ENCODE measurements at places on chromosomes 11 and 22. TPM values are rescaled to one million over a fixed set of nuclear protein-coding genes. Genes with fewer than 3 reads are reported as not detected.

GRCh38 chr11:128686021-128686741 lies 7.7 kb upstream of the FLI1 start:
- no peak for DNase-seq

GRCh38 chr11:102470251-102470650 lies 17.7 kb upstream of the TMEM123 start:
- no peak for DNase-seq

DNA sequence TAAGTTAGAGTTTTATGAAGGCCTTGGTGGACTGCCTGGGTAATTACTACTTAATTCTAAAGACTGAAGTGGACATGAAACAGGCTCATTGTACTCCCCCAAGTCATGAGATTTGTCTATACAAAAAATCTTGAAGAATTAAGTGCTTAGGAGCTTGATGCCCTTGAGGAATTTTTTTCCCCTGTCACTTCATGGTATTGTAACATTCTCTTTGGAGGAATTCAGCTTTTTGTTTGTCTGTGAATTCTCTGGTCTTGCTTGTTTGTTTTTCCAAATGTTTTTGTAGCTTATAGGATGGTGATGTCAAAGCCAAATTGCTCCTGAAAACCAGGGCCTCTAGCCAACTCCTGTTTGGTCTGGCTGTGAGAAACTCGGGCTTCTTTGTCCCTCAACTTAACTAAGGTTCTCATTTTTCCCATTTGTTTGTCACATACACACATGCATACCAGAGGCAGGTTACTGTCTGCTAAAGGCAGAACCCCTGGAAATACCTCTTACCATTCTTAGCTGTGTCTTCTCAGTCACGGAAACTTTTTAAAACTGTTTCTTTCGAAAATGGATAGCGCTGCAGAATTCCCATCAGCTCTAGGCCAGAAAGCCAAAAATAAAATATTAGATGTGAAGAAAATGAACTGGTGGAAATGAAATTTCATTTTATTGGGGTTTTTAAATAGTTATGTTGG lies 66.9 kb downstream of the AMOTL1 start:
- peak; percentile 7 for DNase-seq

DNA sequence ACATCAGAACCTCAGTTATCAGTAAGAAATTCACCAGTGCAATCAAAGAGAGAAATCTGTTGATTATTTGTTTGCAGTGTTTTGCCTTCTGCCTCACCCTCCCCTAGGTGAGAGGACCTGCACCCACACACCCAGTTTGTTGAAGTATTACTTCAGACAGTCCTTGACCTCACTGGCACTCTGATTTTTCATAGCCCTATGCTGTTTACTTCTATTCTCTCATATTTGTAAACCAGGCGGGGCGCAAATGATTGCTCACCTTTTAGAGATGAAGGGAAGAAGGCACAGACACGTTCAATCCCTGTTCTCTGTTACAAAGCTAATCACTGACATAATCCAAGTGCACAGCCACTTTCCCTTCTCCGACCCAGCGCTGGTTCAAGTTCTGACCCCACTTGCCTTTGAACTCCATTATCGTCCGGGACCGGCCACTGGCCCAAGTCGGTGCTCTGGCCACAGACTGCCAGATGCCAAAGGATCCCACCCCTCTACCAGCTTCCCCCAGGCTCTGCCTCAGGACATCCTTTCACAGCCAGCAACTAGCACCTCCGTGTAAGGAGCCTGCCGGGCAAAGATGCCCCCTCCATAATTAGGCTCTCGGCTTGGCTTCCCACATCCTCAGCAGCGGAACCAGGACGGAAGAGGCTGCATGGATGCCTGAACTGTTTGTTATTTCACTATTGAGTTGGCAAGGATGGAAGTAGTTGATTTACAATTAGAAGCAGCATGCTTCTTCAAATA lies 1.7 kb downstream of the ETS1 start:
- DNase-seq, result no peak

- DNase-seq, result no peak
These were observed 54.6 kb downstream of the PRCP start for GRCh38 chr11:82845356-82846353.

DNA sequence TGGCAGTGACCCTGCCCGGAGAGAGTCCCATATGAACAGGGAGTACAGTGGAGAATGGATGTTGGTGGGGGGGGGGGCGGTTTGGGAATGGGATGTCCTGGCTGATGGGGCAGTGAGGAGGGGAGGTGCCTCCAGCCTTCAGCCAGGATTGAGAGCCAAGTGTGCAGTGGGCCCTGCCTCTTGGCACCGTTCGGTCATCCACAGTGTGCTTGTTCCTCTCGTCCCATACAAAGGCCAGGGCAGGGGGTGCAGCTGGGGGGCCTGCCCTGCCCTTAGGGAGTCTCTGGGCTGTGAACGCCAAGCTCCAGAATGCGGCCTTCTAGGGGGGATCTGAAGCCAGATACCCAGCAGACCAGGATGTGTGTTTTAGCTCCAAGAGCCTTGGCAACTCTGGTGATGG lies 34.0 kb downstream of the KCNC1 start:
- DNase-seq, result no peak

The MS4A3 gene
- total RNA-seq, result not detected

GRCh38 chr11:1230456-1231395 lies 7.9 kb downstream of the MUC5B start:
- no peak for DNase-seq

DNA sequence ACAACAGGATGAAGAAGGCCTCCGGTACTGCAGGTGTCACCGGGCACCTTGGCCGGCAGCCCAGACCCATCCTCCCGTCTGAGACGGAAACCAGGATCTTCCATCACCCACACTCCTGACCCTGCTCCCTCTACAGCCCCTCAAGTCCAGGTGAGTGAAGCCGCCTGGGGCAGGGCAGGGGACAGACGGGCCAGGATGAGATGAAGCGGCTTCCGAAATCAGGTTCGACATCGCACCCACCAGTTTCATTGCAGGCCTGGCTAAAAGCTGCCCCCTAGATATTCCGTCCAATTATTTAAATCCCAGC lies 639.1 kb downstream of the TBC1D22A start:
- no peak for DNase-seq

- DNase-seq, result no peak
These were observed 112.3 kb downstream of the IGLL1 start for GRCh38 chr22:23467721-23468294.

- DNase-seq, result peak; percentile 20
These were observed at the start of gene PITPNM1 for GRCh38 chr11:67504950-67505581. TSS of gene PITPNM1 (minus strand) at chr11:67505363. CDS start at chr11:67504180, 1,183 bp downstream.

The NTM gene
- 0.09 TPM for total RNA-seq

The FJX1 gene
- 44.5 TPM for total RNA-seq

GRCh38 chr22:18042685-18043084 lies 18.3 kb upstream of the MICAL3 start:
- no peak for DNase-seq

- DNase-seq, result no peak
These were observed 91.4 kb upstream of the TOP3B start for GRCh38 chr22:22073769-22074561.

The GGTLC3 gene
- total RNA-seq, result not detected

The CHID1 gene
- 38.1 TPM for total RNA-seq

The IGSF22 gene
- total RNA-seq, result not detected

DNA sequence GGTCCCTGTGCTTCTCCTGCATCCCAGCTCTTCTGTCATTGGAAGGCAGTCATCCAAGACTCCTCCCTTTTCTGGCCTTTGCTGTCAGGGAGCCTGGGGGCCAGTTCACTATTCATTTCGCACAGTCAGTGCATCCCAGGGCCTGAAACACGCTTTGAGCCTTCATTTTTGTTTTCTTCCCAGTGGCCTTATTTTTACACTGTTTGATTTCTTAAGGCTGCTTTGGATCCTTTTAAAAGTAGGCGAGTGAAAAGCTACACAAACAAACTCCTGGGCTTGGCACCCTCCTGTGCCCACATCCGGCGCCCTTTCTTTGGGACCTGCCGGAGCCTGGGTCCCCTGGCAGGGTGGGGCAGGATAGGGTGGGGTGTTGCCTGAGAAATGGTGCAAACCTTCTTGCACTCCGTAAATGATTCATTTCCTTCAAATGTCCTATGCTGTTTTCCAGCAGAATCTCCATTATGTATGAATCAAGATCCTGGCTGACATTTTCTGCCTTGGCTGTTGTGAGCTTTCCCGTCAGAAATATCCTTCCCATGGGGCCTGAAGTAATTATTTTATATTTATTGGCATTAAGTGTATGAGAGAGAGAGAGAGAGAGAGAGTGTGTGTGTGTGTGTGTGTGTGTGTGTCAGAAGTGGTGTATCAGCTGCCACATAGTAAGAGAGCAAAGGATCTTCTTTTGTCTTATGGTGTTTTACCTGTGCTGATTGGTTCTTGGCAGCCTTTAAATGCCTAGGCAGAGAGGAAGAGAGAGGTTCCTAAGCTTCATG lies 45.6 kb downstream of the BCR start:
- DNase-seq, result peak; percentile 75

DNA sequence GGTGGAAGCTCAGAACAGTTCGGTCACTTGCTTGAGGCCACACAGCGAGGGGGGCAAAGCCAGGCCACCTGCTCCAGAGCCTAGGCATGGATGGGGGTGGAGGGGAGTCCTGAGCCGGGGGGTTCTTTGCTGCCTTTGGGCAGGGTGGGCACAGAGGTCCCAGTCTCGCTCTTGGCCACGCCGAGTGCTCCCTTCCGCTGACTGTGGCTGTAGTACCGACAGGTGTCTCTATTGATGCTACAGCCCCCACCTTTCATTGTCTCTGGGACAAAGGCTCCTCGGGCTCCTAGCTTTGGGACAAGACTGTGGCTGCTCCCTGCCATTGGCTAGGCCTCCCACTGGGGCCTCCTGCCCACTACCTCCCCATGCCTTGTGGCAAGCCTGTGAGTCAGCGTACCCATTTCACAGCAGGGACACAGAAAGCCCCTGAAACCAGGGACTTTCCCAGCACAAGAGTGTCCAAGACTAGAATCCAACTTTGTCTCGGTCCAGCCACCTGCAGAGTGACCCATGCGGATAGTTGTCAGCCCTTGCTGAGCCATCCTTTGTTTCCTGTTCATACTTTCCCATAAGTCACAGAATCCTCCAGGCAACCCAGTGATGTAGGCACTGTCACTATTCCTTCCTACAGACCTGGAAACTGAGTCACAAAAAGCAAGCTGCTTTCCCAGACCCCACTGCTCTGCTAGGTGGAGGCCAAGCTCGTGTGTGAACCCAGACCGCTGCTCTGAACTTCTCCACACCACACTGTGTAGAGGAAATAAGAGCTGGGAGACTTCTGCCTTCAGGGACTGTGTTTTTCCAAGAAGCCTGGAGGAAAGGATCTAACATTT lies 17.2 kb downstream of the MYEOV start:
- DNase-seq, result peak; percentile 45

- no peak for DNase-seq
These were observed 216.4 kb downstream of the MN1 start for GRCh38 chr22:27585141-27585540.

DNA sequence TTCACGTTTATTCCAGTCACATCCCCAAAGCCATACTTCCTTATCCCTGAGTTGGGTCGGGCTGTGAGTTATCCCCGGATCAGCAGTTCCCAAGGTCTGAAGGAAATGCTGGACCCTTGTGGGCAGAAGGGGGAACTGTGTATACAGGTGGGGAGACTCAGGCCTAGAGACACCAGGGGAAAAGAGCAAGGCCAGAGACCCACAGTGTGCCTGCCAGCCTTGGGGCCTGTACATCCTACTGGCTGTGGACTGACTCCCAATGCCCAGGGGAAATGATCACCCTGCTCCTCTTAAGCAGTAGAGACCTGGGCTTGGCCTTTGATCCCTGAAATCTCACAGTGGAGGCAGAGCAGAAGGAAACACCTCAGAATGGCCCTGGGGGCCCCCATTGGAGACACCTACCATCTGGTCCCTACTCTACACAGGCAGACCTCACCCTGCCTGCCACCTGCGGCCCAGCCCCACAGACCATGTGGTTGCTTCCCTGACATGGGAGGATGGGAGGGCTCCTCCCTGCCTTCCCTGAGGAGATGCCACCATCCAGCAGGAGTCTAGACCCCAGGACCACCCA lies 1.3 kb downstream of the SELENOM start:
- DNase-seq, result peak; percentile 29

DNA sequence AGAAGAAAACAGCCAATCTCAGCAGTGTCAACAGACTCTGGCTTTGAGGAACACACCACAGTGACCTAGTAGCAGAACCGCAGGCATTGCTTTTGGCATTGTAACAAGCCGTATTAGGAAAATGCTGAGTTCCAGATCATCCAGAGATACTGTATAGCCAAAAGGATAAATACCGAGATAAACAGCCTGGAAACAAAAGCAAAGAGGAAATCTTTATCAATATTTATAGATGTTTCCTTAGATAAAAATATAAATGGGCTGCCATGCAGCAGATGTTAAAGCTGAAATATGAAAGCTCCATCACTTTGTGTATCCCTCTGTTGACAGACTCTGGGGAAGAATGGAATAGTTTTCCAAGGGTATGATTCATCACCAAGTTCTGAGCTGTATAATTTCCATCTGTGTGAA lies 98.9 kb upstream of the TP53AIP1 start:
- no peak for DNase-seq

The MMP11 gene
- 7.3 TPM for total RNA-seq

The SCGB2A2 gene
- not detected for total RNA-seq
